ENCODE measurements at places on chromosomes 1 and 21. TPM values are rescaled to one million over a fixed set of nuclear protein-coding genes. Genes with fewer than 3 reads are reported as not detected.

EDN2 gene
- 11.7 TPM for total RNA-seq

FMOD gene
- total RNA-seq, result 31.9 TPM

MFN2 gene
- total RNA-seq, result 30.7 TPM

HSD3B2 gene
- total RNA-seq, result 0.20 TPM

PGBD2 gene
- total RNA-seq, result 5.3 TPM

SH2D1B gene
- total RNA-seq, result not detected

CHIA gene
- 0.20 TPM for total RNA-seq

SDC3 gene
- 15.5 TPM for total RNA-seq

SLC25A34 gene
- 0.49 TPM for total RNA-seq

TTC22 gene
- 3.6 TPM for total RNA-seq

RXFP4 gene
- total RNA-seq, result not detected

SDHC gene
- 28.4 TPM for total RNA-seq

SLC5A9 gene
- 1.5 TPM for total RNA-seq

APCS gene
- total RNA-seq, result not detected

PTPN7 gene
- total RNA-seq, result 1.4 TPM

LCK gene
- total RNA-seq, result 1.2 TPM

LAD1 gene
- 35.7 TPM for total RNA-seq

Measured in skin of body (tissue), 3 donors.